Activated CD4-positive, CD25-positive, alpha-beta regulatory T cell treated with anti-CD3 and anti-CD28 coated beads, Interleukin-2, amount 50 U/mL, for 72 hours (primary cell): ENCODE measurements at places on chromosomes 16 and 17.

DNA sequence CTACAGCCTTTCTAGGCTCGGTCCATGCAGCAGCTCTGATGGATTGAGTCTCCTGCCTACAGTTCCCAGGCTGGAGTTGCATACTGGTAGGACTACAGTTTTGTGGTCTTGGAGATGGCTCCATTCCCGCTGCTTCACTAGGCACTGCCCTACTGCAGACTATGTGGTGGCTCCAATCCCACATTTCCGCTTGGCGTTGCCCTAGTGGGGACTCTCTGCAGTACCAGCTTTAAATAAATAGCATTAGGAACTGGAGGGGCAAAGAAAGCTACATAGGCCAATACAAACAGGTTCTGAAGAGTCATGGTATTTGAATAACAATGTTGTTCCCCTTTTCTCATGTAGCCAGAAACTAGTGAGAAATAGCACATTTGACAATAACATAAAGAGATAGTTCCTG is 5.4 kb upstream of the GOSR2 start:
- no peak for DNase-seq

GRCh38 chr16:56801762-56802161 is 63.2 kb upstream of the SLC12A3 start:
- DNase-seq: no peak

DNA sequence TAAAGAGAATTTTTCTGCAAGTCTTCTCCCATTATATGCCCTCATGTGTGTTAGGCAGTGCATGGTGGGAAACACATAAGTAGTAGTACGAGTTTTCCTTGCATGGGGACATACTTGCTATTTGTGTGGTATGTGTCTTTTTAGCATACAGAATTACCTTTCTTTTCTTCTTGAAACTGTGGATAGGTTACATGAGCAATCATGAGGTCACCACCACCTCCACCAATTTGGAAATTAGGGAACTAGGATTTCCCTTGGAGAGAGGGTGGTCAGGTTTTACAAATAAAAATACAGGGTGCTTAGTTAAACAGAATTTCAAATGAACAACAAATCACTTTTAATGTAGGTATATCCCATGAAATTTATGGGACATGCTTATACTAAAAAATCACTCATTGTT is 16.3 kb upstream of the AMZ2 start:
- no peak for DNase-seq

DNA sequence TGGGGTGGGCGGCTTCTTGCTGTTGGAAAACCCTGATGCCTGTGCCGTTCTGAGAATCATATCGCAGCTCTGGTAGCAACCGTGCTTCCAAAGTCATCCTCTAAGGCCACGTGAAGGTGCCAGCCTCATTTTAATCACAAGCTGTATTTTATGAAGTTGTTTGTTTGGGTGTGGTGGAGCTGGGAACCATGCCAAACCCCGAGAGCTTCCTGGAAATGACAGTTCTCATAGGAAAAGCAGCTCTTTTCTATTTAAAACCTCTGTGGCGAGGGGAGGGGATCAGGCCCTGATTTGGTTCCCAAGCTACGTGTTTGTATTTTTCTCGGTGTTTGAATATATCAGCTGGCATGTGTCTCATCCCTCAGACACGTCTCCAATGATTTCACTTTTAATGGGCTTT is 21.7 kb downstream of the KNOP1 start:
- no peak for DNase-seq

DNA sequence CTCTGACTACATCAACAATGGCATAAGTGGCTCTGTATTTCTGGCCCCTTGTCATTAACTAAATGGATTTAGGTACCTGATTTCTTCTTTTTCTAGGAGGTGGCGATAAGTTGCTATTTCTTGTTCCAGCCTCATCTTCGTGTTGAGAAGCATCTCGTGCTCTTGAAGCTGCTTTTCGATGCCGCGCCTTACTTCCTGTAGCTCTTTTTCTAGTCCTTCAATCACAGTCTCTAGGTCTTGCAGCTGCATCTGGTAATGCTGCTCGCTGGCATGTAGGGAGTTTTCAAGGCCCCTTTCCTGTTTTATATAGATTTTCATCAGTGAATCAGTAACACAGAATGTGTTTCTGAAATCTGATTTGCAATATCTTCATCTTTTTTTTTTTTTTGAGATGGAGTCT is 5.1 kb downstream of the KRT222 start:
- DNase-seq: no peak

GRCh38 chr17:40307740-40308239 is 1.2 kb upstream of the RARA start:
- DNase-seq: no peak

DNA sequence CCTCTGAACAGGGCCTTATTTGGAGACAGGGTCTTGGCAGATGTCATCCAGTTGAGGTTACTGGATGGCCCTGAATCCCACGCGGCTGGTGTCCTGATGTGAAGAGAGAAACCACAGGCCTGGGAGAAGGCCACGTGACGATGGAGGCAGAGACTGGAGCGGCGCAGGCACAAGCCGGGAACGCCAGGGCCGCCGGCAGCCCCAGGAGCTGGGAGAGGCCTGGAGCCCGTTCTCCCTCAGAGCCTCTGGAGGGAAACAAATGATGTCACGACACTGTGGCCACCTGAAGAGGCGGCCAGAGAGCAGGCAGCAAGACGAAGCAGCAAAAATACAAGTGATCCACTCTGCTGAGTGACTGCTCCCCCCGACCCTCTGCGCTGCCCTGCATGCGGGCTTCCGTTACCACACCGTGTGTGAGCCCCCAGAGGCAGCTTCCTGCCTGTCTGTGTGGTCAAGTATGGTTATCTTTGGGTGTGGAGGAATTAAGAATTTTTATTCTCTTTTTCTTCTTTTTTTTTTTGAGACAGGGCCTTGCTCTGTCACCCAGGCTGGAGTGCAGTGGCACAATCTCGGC is 11.6 kb downstream of the CD7 start:
- no peak for DNase-seq

DNA sequence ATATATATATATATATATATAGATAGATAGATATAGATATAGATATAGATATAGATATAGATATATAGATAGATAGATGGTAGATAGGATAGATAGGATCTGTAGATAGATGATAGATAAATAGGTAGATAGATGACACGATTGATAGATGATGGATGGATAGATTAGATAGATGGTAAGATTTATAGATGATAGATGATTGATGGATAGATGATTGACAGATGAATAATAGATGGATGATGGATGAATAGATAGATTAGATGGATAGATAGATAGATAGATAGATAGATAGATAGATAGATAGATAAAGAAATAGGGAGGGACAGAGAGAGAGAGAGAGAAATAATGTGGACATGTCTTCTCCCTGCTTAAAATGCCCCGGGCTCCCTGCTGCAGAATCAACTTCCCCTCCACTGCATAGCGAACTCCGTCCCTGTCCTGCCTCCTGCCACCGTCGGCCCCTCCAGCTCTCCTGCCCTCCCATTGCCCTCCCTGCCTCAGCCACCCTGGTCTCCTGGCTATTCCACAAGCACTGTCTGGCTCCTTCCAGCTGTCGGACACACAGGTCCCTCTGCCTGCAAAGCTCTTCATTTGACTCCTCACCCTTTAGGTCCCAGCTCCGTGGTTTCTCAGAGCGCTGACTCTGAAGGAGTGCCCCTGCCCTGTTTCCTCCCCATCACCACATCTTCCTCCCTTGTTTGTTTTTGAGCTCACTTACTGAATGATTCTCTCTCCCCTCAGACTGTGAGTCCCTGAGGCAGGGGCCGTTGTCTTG is 254.0 kb downstream of the KATNIP start:
- DNase-seq: no peak

DNA sequence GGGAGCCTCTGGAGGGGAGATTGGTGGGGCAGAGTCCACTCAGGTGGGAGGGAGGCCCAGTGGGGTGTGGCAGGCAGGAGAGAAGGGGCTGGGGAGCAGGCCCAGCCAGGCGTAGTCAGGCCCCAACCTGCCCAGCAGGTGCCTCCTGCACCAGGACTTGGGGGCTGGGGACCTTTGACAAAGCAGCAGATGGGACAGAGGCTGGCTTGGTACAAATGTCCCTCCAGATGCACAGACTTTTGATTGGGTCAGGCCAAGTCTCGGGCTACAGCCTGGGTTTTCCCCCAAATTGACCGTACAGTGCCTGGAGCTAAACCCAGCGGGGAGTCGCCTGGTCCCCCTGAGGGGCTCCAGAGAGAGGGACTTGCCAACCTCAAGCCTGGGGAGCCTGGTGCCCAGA is 411 bp downstream of the GGT6 start:
- no peak for DNase-seq

- no peak for DNase-seq
Observed at GRCh38 chr17:32303781-32304288, 38.1 kb downstream of the C17orf75 start.

GRCh38 chr16:83624429-83625120 is 183.2 kb upstream of the HSBP1 start:
- DNase-seq: no peak
